Effector memory CD4-positive, alpha-beta T cell (primary cell): ENCODE measurements at places on chromosomes 7 and 10.

GRCh38 chr7:142098004-142098403, 13.5 kb upstream of the MGAM2 start:
- no peak for DNase-seq

DNA sequence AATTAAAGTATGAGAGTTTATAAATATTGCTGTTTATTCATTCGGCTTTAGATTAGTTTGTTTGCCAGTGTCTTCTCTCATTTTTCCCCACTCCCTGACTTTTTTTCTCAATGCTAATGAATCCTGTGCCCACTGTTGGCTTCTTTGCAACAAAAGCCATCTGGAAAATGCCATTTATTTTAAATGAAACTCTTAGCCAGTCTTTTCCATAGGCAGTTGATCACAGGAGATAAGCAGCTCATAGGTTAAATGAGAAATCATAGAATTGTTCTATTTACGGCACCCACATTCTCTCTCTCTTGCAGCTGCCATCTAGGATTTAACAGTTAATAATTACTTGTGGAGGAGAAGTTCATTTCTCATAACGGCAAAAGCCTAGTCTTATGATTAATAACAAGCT, 249.3 kb upstream of the POM121L12 start:
- DNase-seq: no peak

DNA sequence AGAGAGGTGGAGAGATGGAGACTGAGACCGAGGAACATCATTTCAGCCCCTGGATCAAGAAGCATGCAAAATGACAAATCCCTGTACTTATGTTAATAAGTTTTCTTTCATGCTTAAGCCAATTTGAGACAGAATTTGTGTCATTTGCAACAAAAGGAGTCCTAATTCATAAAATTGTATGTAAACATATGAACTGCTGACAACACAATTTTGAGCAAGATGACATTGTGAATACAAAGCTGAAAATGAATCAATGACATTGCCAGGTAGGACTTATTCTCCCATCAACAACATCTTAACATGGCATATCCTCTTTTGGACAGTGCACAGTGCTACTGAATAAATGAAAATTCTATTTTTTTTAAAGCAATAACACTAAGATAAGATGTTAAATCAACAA, 264.0 kb downstream of the WDR11 start:
- DNase-seq: no peak

DNA sequence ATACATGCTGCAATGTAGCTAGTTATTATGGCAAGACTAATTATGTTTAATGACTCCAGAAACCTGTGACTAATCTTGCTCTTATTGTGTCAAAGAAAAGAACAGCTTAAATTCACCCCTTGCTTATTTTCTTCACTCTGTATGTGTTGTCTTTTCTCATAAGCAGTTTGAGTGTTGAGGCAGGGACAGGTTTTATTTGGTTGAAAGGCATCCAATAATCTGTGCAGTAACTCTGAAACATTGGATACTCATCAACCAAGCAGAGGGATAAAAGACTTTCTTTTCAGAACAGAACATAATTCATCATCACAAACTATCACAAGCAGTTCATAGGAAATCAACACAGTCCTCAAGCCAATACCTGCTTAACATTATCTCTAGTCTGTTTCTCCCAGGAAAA, 797.6 kb upstream of the MBL2 start:
- no peak for DNase-seq

- DNase-seq: no peak
Observed at GRCh38 chr10:69317626-69318105, 39.4 kb downstream of the HK1 start.

GRCh38 chr10:106696239-106696638, 468.3 kb downstream of the SORCS1 start:
- no peak for DNase-seq

DNA sequence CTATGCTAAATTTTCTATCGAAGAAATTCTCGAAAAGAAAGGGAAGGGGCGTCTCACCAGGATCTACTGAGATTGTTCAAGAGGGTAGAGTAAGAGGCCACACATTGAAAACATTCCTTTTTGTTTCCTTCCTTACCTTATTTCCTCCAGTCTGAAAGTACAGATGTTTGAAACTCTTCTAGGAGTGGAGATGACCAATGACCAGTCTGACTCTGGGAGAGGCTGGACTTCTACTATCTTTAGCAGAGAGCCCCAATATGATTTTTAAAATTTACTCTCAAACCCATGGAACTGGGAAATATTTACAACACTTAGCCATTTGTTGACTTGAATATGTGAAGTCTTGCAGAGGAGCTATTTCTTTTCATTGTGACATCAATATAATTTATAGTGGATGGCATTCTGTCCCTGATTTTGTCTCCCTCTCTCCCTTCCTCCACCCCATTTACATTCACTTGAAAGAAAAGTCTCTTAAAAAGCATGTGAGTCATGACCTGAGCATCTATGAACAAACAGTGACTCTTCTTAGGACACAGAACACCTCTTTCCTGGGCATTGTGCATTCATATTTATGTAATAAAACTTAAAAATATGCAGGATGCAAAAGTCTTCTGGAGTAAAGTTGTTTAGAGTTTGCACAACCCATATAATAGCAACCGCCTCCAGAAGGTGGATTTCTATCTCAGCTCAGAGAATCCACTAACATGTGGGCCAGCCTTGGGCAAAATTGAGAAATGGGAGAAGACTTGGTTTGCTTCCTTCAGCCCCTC, 31.2 kb upstream of the BMPER start:
- DNase-seq: no peak

DNA sequence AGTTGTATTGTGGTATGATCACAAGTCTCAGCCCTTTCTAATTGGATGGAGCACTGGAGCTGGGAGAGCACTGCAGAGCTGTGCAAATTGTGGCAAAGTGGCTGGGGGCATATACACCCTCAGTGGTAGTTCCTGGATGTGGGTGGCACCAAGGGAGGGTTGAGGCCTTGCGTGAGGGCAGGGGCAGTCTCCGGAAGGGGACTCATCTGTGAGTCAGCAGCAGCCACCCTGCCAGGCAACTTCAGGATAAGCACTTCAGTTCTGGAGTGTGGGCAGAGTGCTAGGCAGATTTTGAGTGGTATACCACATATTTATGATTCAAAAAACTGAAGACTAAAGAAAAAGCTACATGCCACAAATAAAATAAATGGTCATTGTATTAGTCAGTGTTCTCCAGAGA, 210.5 kb downstream of the ETV1 start:
- DNase-seq: no peak

DNA sequence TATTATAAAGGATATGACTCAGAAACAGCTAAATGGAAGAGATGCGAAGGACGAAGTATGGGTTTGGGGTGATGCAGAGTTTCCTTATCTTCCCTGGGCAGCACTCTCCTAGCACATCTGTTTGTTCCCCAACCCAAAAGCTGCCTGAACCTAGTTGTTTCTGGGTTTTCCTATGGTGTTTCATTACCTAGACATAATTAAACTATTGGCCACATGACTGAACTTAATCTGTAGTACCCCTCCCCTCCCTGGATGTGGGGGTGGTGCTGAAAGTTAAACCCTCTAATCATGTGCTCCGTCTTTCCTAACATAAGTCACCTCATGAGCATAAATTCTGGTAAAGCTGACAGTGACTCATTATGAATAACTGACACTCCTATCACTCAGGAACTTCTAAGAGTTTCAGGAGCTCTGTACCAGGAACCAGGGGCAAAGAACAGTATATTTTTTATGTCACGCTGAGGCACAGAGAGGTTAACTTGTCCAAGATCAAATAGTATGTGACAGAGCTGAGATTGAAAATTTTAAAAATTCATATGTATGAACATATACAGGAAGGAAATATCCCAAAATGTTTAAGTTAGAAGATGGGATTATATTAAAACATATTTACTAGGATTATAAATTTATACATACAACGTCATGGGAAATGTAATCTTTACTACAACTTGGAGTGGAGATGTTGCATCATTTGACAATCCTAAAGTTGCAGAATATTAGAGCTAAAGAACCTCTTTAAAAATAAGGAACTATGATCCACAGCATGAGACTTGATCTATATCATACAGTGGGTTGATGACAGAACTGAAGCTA, 4.8 kb downstream of the STRIP2 start:
- no peak for DNase-seq

GRCh38 chr7:50851451-50851850, 68.8 kb upstream of the GRB10 start:
- no peak for DNase-seq

DNA sequence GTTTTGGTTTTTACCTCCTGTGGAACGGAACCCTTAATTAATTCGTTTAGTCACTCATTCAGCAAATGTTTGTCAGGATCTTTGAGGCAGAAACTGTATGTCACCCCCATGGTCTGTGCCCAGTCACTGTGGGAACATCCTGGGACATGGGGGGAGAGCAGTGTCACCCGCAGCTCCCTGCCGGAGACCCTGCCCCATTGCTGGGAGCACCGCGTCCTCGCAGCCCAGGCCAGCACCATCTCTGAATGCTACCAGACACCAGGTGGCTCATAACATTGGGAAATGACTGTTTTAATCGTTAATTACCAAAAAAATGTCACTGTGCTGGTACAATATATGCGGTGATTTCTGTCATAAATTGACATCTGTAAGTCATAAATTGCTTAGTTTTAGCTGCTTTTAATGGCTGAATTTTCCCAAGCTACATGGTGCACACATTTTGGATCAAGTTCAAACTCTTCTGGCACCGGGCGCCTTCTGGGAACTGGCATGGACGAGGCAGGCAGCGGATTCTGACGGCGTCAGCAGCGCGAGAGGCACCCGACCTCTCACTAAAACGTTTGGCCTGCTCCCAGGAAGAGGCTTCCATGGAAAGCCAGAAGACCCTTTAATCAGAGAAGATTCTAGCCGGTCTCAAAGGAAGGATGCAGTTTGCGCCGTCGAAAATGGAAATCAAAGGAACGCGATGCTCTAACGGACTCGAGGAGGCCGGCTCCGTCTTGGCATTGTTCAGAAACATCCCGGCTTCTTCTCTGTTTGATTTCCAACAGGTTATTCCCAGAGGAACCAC, 184.2 kb downstream of the ADARB2 start:
- no peak for DNase-seq
